Posterior cingulate gyrus (tissue), 11 donors: ENCODE measurements at places on chromosomes 4 and X.

DNA sequence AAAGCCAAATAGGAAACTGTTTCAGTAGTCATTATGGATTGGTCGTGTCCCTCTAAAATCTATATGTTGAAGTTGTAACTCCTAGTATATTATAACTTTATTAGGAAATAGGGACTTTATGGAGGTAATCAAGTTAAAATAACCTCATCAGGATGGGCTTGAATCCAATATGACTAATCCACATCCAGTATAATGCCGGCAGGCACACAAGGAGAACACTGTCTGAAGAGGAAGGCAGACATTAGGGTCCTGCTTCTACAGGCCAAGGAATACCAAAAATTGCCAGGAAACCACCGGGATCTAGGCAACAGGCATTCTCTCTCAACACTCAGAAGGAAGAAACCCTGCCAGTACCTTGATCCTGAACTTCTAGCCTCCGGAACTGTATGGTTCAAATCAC lies 130.3 kb downstream of the ATP10D start:
- no peak for DNase-seq

DNA sequence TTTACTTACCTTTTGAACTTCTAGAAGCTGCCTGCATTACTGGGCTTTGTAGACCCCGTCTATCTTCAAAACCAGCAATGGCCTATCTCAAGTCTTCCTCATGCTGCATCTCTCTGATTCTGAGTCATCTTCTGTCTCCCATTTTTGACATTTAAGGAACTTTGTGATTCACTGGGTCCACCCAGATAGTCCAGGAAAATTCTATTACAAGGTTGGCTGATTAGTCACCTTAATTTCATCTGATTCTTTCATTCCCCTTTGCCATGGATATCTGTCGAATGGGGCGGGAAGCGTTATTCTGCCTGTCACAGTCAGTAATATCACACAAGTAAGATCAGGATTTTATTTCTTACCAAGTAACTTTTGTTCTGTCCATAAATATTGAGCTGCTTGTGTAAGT lies 618.0 kb downstream of the CCSER1 start:
- no peak for DNase-seq

- DNase-seq = no peak
These were observed 6.4 kb downstream of the TCEAL8 start for GRCh38 chrX:103248553-103248952.

DNA sequence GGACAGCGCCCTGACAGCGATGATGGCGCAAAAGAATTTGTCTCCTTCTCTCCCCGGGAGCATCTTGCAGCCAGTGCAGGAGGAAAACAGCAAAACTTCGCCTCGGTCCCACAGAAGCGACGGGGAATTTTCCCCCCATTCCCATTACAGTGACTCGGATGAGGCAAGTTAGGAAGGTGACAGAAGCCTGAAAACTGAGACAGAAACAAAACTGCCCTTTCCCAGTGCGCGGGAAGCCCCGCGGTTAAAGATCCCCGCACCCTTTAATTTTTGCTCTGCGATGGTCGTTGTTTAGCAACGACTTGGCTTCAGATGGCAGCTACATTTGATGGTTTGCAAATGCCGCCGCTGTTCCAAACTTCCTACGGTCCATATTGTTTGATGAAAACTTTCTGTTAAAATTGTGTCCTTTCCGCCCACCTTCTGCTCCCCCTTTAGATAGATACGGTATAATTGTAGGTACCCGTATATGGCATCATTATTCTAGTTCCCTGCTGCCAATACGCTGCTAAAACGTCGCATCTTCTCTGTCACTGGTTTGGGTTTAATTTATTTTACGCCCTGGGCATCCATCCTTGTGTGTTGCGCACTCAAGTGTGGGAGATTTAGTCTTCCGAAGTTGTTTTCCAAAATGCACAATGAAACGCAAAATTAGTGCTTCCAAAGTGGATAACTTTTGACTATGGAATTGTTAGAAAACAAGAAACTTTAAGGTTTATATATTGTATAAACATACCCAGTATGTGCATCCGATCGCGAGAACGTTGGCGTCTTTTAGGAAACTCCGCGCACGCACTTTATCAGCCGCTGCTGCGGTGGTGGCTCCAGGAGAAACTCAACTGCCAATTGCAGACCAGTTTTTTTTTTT lies 1.5 kb downstream of the ATOH1 start:
- no peak for DNase-seq

DNA sequence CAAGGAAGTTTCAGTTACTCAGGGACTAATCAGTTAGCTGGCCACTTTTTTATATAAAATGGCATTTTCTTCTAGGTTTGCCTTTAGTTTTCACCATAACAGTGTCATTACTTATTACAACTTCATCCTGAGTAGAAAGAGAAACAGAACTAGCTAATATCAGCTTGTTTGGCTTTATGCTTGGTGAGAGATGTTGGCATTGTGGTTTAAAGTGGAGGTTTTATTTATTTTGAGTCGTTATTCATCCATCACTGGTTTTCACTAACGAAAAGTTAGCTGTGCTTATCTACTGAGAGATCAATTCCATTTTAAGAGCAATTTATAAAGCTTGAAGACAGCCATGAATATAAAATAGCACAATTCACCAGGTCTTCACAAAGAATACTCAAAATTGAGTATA lies 714.5 kb downstream of the GRID2 start:
- no peak for DNase-seq

DNA sequence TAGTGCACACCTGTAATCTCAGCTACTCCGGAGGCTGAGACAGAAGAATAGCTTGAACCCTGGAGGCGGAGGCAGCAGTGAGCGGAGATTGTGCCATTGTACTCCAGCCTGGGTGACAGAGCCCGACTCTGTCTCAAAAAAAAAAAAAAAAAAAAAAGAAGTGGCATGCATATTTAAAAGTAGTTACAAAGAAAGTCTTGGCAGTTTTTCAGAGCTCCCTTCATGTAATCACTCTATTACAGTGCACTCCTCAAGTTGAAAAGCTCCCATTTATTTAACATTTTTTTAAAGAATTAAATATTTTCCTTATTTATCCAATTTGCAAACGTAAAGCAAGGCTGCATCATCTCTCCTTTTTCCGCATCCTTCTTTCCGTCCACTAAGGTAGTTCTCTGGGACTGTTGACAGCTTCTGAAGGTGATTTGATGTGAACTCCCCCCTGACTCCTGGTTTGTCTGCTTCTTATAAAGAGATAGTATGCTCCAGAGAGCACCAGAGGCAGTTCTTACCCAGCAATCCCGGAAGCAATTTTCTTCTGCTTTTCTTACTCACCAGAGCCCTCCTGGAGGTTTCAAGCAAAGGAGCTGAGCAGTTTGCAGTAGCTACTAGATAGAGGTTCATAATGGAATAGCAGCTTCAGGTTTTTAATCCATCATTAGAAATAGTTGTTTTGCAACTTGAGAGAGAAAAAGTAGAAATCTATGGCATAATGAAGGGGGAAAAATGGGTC lies 151.0 kb downstream of the PALLD start:
- DNase-seq = no peak

DNA sequence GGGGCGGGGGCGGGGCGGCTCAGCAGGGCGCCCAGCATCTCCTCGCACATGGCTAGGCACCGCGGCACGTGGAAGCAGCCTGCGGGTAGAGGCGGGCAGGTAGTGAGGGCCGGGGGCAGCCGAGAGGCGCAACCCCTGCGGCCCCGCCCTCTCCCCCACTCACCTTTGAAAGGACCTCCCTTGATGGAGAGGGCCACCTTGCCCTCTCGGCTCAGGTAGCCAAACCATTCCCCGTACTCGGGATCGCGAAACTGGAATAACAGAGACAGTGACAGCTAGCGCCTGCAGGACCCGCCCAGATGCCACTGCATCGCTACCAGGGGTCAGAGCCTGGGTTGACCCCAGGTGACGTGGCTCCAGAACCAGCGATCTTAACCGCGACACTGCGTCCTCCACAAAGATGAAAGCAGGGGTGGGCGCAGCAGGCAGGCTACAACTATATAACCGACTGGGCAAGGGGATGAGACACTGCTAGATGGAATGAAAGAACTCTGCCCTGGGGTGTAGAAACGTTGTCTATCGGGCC lies 552 bp upstream of the NAA10 start:
- no peak for DNase-seq
